Daoy (cell line): ENCODE measurements at places on chromosomes 6 and 20. TPM values are rescaled to one million over a fixed set of nuclear protein-coding genes. Genes with fewer than 3 reads are reported as not detected.

The RNF182 gene
- 4.7 and 8.7 TPM in 2 replicates for total RNA-seq

DNA sequence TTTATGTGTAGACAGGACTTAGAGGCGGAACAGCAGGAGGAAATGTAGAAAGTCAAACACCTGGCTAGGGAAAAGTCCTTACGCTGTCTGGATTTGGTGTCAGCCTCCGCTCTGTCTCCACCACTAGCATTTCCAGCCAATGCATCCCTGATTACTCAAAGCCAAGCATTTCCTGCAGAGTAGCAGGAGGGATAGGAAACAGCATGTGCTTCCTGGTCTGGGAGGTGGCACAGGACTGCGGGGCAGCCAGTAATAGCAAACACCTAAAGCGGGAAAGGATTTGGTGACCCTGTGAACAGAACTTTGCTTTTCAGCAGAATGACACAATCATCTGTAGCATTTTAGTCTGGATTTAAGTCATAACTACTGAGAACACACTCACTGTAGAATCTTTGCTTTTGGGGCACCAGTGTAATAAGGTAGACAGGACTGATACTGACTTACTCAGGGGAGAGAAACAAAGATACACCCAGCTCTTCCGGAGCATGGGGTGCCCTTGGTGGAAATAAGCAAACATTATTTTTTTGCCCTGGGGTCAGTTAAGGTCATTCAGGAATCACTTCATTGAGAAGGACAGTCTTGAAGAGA, 133.3 kb upstream of the AHI1 start:
- DNase-seq: peak; percentile 13

DNA sequence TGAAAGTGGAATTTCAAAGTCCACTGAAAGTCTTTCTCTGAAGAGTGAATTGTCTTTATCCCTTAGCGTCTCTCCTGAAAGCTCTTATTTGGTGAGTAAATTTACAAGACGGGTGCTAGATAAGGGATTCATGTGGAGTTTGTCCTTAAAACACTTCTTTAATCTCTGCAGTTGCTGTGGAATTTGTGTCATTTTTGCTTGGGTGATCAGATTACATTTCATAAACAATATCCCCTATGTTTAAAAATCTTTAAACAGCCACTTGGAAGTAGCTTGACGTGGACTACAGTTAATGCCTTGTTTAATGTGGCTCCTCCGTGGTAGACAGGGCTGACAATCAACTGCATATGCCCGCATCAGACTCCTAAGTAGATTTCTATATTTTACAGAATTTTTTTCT, 175.4 kb upstream of the ZNF217 start:
- DNase-seq: no peak

The RBM24 gene
- total RNA-seq: 7.9 and 12.5 TPM in 2 replicates

The TREM2 gene
- total RNA-seq: not detected in 2 replicates

- DNase-seq: no peak
Measured at GRCh38 chr20:62421716-62421990, 5.7 kb downstream of the RBBP8NL start.

The PRRT1 gene
- total RNA-seq: not detected in 2 replicates
